ENCODE measurements at places on chromosomes 4 and X. TPM values are rescaled to one million over a fixed set of nuclear protein-coding genes. Genes with fewer than 3 reads are reported as not detected.

DNA sequence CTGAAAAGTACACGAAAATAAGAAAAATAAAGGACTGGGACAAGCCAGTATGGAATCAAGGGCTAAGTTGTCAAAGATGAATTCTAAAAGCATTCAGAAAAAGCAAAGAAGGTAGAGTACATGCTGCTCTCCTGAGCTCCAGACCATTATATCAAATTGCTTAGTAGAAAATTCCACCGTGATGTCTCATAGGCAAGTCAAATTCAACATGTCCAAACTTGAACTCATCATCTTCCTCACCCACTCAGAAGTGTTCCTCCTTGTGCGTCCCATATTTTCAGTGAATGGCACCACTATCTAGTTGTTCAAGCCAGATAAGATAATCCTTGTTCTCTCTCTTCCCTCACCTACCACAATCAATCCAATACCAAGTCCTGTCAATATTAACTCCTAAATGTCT is 37.5 kb upstream of the IL13RA2 start:
- H3K27me3 ChIP-seq: no peaks in the 10 kb centered on the region
- DNase-seq: no peak
- H3K4me1 ChIP-seq: no peaks in the 10 kb centered on the region
- H3K4me3 ChIP-seq: no peak overlapping the region
- no peaks in the 10 kb centered on the region for H3K36me3 ChIP-seq

DNA sequence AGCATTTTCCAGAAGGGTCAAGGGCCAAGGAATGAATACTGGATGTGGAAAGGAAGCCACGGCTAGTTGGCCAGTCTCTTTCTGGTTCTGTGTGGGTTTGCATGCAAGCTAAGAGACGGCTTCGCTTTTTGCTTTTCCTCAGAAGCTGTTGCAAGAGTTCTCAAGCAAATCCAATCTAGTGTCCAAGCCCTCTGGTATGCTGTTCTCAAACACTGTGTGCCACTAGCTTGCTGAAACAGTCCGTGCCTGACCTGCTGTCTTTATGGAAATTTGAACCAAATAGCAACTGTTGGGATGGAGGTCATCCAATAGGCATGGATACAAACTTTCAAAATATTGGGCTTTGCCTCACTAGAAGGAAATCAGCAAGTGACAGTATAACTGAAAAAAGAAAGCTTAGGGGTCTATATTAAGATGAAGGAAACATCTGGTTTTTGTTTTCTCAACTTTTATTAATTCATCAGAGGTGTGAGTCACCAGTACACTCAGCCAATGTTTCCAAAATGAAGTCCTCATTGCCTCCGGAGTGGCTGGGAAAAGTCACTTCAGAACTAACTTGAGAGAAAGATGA is 70.5 kb downstream of the SLC9A6 start:
- H3K27ac ChIP-seq: peak overlapping the region; percentile 91
- H3K36me3 ChIP-seq: no peaks in the 10 kb centered on the region
- H3K27me3 ChIP-seq: no peaks in the 10 kb centered on the region
- no peak overlapping the region for H3K4me3 ChIP-seq
- peak; percentile 51 for DNase-seq

GRCh38 chrX:73855546-73855945 is 292.5 kb downstream of the CHIC1 start:
- H3K4me3 ChIP-seq: no peak overlapping the region
- no peaks in the 10 kb centered on the region for H3K4me1 ChIP-seq

DNA sequence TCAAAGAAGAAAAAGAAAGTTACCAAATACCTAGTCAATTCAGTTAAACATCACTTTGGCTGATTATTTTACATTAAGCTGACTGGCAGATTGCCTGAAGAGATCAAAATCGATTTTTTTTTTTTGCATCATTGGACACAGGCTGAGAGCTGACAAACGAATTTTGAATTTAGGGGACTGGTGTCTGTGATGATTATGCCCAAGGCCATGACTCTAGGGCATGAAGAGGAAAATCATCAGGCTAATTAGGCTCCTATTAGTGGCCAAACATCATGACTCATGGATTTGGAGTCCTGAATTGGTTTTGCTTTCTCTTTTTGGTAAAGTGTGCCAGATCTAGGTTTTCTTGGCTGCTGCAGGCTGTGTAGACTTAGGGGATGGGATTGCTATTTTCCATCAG is 829.3 kb upstream of the LCORL start:
- H3K4me3 ChIP-seq: no peak overlapping the region
- no peak overlapping the region for H3K27ac ChIP-seq
- no peaks in the 10 kb centered on the region for H3K27me3 ChIP-seq
- no peaks in the 10 kb centered on the region for H3K4me1 ChIP-seq
- no peaks in the 10 kb centered on the region for H3K36me3 ChIP-seq

Gene FGA
- not detected for total RNA-seq

GRCh38 chrX:119648421-119648775 is 42.2 kb upstream of the NKRF start:
- no peaks in the 10 kb centered on the region for H3K27me3 ChIP-seq
- no peaks in the 10 kb centered on the region for H3K36me3 ChIP-seq
- no peak overlapping the region for H3K27ac ChIP-seq
- H3K4me3 ChIP-seq: no peak overlapping the region
- DNase-seq: no peak
- H3K4me1 ChIP-seq: no peaks in the 10 kb centered on the region

DNA sequence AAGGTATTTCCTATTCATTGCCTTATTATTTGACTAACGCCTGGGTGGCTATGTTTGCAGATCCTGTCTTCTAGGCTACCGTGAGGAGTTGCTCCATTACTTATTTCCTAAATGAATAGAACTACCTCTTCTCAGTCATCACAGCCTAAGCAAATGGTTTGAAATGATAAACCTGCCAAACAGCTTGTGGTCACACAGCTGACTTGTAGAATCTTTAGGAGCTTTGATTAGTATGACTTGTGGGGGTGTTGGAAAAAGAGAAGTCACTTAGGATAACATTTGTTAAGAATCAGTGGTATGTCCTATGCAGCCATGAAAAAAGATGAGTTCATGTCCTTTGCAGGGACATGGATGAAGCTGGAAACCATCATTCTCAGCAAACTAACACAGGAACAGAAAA is 169.3 kb downstream of the PPARGC1A start:
- DNase-seq: no peak
- H3K36me3 ChIP-seq: no peaks in the 10 kb centered on the region
- H3K4me3 ChIP-seq: no peak overlapping the region
- H3K27me3 ChIP-seq: no peaks in the 10 kb centered on the region

GRCh38 chr4:119627267-119628255 is 1.0 kb downstream of the PDE5A start:
- DNase-seq: peak; percentile 50
- peak overlapping the region; percentile 85 for H3K27ac ChIP-seq
- no peaks in the 10 kb centered on the region for H3K27me3 ChIP-seq
- no peaks in the 10 kb centered on the region for H3K4me1 ChIP-seq

Gene STATH
- not detected for total RNA-seq

GRCh38 chr4:139253046-139253445 is 27.0 kb downstream of the MGARP start:
- no peak overlapping the region for H3K4me3 ChIP-seq
- no peaks in the 10 kb centered on the region for H3K4me1 ChIP-seq
- H3K36me3 ChIP-seq: no peaks in the 10 kb centered on the region
- DNase-seq: no peak
- no peak overlapping the region for H3K27ac ChIP-seq
- no peaks in the 10 kb centered on the region for H3K27me3 ChIP-seq

- H3K27me3 ChIP-seq: no peaks in the 10 kb centered on the region
- no peaks in the 10 kb centered on the region for H3K4me1 ChIP-seq
- no peak overlapping the region for H3K4me3 ChIP-seq
- H3K36me3 ChIP-seq: no peaks in the 10 kb centered on the region
- H3K27ac ChIP-seq: no peak overlapping the region
Measured at GRCh38 chrX:109578916-109579315, 42.3 kb downstream of the NXT2 start.

DNA sequence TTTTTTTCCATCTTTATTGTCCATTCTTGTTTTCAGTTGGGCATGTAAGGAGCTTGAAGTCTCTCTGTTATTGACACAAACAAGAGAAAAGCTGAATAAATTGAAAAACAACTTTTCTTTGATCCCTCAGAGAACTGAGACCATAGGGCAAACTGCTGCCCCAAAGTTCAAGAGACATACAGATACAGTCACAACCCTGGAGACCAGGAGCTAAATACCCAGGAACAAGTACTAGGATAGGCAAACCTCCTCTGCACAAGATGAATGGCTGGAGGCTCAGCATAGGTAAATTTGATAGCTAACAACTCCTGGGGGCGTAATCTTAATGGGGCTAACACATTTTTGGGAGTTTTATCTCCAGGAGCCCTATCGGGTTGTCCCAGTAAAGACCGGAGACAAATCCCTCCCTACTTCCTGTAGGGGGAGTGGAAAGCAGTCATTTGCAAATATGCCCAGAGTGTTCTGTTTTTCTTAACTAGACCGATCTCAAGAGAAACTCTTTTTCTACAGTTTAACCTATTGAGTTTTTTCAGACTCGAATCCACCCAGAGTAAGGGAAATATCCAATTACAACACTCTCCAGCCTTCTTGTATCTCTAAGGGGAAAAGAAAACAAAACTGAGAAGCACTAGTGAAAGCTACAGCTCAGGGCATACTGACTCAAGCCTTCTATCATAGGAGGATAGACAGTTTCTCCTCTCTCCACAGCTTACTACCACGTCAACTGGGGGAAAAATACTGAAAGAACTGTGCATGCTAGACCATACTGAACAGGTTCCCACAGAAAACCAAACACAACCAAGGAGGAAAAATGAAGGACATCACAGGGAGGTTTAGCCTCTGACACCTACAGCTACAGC is 23.1 kb downstream of the MAGEA8 start:
- H3K27ac ChIP-seq: no peak overlapping the region
- no peaks in the 10 kb centered on the region for H3K36me3 ChIP-seq
- H3K4me1 ChIP-seq: no peaks in the 10 kb centered on the region

- H3K27me3 ChIP-seq: no peaks in the 10 kb centered on the region
- H3K4me3 ChIP-seq: no peak overlapping the region
- no peak overlapping the region for H3K27ac ChIP-seq
Measured at GRCh38 chr4:124727331-124727890, 14.9 kb upstream of the ANKRD50 start.

DNA sequence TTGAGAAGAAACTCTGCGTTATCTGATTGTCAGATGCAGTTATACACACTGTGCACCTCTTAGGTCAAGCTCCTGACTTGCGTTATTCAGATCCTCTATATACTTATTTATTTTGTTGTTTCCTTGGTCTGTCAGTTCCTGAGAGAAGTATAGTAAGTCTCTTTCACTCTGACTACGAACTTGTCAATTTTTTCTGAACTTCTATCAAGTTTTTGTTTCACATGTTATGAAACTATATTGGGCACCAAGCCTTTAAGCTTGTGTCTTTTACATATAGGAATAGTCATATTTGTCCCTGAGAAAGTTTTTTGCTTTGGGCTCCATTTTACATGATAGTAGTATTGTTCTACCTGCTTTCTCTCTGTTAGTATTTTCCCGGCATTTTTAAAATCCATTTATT is 31.7 kb downstream of the ZNF275 start:
- no peak overlapping the region for H3K27ac ChIP-seq
- H3K27me3 ChIP-seq: no peaks in the 10 kb centered on the region
- H3K36me3 ChIP-seq: no peaks in the 10 kb centered on the region
- no peaks in the 10 kb centered on the region for H3K4me1 ChIP-seq
- H3K4me3 ChIP-seq: no peak overlapping the region
- no peak for DNase-seq

Gene LDB2
- total RNA-seq: 298 TPM

Gene AREG
- total RNA-seq: not detected

Gene CLDN22
- total RNA-seq: not detected

Gene ENPP6
- not detected for total RNA-seq

Gene BEX1
- total RNA-seq: 8.9 TPM

Gene BRS3
- total RNA-seq: 0.28 TPM

- DNase-seq: no peak
- no peak overlapping the region for H3K27ac ChIP-seq
- no peaks in the 10 kb centered on the region for H3K36me3 ChIP-seq
- H3K4me3 ChIP-seq: no peak overlapping the region
- no peaks in the 10 kb centered on the region for H3K4me1 ChIP-seq
Measured at GRCh38 chr4:64784125-64784524, 374.9 kb upstream of the TECRL start.

- no peaks in the 10 kb centered on the region for H3K27me3 ChIP-seq
- peak; percentile 28 for DNase-seq
- no peaks in the 10 kb centered on the region for H3K4me1 ChIP-seq
Measured at GRCh38 chrX:18674417-18674787, 2.5 kb upstream of the RS1 start.

Gene CFAP99
- 0.21 TPM for total RNA-seq

GRCh38 chr4:135277068-135277979 is 1075.7 kb upstream of the PABPC4L start:
- no peak overlapping the region for H3K27ac ChIP-seq
- no peaks in the 10 kb centered on the region for H3K27me3 ChIP-seq
- H3K36me3 ChIP-seq: no peaks in the 10 kb centered on the region
- no peak for DNase-seq
- no peaks in the 10 kb centered on the region for H3K4me1 ChIP-seq
- H3K4me3 ChIP-seq: no peak overlapping the region

GRCh38 chrX:48715072-48715471 is 18.5 kb downstream of the SUV39H1 start:
- no peaks in the 10 kb centered on the region for H3K27me3 ChIP-seq
- H3K36me3 ChIP-seq: no peaks in the 10 kb centered on the region
- H3K4me1 ChIP-seq: no peaks in the 10 kb centered on the region
- no peak for DNase-seq
- H3K27ac ChIP-seq: no peak overlapping the region
- no peak overlapping the region for H3K4me3 ChIP-seq

GRCh38 chr4:84778041-84778440 is 188.4 kb downstream of the WDFY3 start:
- no peaks in the 10 kb centered on the region for H3K27me3 ChIP-seq
- H3K27ac ChIP-seq: no peak overlapping the region
- no peaks in the 10 kb centered on the region for H3K4me1 ChIP-seq
- DNase-seq: no peak

GRCh38 chrX:115687595-115687994 is 126.6 kb downstream of the PLS3 start:
- no peak overlapping the region for H3K4me3 ChIP-seq
- no peak for DNase-seq
- H3K4me1 ChIP-seq: no peaks in the 10 kb centered on the region
- no peaks in the 10 kb centered on the region for H3K27me3 ChIP-seq
- no peaks in the 10 kb centered on the region for H3K36me3 ChIP-seq

DNA sequence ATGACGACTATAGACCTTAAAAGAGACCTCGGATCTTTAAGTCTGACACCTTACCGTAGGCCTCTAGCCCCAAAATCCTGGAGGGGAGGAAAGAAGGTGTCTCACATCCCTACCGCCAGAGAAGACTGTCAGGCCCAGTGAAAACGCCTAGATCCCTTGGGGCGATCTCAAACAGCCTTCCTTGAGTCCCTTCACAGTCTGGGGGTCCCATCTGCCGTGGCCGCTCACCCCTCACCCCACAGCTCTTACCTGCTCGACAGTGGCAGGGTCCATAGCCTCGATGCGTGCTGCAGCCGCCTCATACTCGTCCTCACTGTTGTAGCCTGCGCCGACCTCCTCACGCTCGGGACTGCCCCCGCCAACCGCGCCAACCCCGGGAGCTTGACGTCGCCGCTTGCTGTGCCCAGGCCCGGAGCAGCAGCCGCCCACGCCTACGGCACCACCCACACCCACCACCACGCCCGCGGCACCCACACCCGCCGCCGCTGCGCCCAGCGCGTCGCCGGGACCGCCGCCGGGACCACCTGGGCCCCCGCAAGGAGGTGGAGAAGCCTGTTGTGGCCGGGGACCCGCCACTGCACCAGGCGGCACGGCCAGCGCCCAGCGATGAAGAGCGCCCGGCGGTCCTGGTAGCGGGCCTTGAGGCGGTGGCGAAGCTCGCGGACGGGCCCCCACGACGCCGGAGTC is 536 bp downstream of the OTUD5 start:
- H3K36me3 ChIP-seq: no peaks in the 10 kb centered on the region
- H3K4me3 ChIP-seq: peak overlapping the region; percentile 72
- H3K27me3 ChIP-seq: no peaks in the 10 kb centered on the region
- no peaks in the 10 kb centered on the region for H3K4me1 ChIP-seq
- DNase-seq: peak; percentile 28

Measured in uterus (tissue), 4 donors.